ENCODE measurements at places on chromosomes 2 and 18. TPM values are rescaled to one million over a fixed set of nuclear protein-coding genes. Genes with fewer than 3 reads are reported as not detected.

- H3K27me3 ChIP-seq: no peaks in the 10 kb centered on the region
- H3K4me1 ChIP-seq: no peaks in the 10 kb centered on the region
- no peaks in the 10 kb centered on the region for H3K36me3 ChIP-seq
- no peak overlapping the region for H3K4me3 ChIP-seq
- H3K27ac ChIP-seq: no peak overlapping the region
Measured at GRCh38 chr2:8352296-8352695, 329.6 kb upstream of the ID2 start.

- no peak for DNase-seq
- peaks cover 3% of the 10 kb centered on the region for H3K4me1 ChIP-seq
- no peaks in the 10 kb centered on the region for H3K27me3 ChIP-seq
Measured at GRCh38 chr2:12534646-12535263, 182.0 kb upstream of the TRIB2 start.

- H3K4me3 ChIP-seq: no peak overlapping the region
- no peak for DNase-seq
- no peaks in the 10 kb centered on the region for H3K4me1 ChIP-seq
- no peak overlapping the region for H3K27ac ChIP-seq
Measured at GRCh38 chr2:225276207-225276606, 123.3 kb upstream of the NYAP2 start.

- H3K4me1 ChIP-seq: no peaks in the 10 kb centered on the region
- H3K36me3 ChIP-seq: no peaks in the 10 kb centered on the region
- H3K4me3 ChIP-seq: no peak overlapping the region
Measured at GRCh38 chr2:111035830-111036441, 84.8 kb upstream of the BCL2L11 start.

DNA sequence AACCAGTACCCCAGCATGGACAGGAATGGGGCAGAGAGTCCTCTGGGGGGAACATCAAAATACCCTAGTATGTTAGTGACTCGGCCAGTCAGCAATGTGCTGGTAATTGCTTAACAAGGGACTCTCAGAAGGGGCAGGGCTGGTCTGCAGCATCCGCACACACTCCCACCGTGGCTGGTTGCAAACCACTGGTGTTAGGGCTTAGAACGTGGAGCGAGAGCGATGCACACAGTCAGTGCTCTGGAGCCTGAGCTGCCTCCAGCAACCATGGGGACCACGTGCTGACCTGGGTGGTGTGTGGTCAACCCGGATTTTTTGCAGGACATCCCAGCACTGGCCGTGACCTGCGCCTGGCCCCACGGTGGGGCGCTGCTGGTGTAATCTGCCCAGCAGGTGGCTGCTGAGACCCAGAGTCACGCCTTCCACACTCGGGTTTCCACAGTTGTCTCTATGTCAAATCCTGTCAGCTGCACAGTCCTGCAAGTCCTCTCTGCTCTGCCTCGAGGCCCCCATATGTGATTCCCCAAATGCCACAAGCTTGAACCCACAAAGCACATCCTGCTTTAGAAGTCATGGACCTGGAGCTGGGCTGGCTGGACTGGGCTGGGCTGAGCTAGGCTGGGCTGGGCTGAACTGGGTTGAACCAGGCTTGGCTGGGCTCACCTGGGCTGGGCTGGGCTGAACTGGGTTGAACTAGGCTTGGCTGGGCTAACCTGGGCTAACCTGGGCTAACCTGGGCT lies 50.6 kb upstream of the GPC1 start:
- H3K4me1 ChIP-seq: peaks cover 5% of the 10 kb centered on the region
- no peaks in the 10 kb centered on the region for H3K27me3 ChIP-seq
- peak; percentile 20 for DNase-seq
- H3K27ac ChIP-seq: no peak overlapping the region
- no peak overlapping the region for H3K4me3 ChIP-seq

DNA sequence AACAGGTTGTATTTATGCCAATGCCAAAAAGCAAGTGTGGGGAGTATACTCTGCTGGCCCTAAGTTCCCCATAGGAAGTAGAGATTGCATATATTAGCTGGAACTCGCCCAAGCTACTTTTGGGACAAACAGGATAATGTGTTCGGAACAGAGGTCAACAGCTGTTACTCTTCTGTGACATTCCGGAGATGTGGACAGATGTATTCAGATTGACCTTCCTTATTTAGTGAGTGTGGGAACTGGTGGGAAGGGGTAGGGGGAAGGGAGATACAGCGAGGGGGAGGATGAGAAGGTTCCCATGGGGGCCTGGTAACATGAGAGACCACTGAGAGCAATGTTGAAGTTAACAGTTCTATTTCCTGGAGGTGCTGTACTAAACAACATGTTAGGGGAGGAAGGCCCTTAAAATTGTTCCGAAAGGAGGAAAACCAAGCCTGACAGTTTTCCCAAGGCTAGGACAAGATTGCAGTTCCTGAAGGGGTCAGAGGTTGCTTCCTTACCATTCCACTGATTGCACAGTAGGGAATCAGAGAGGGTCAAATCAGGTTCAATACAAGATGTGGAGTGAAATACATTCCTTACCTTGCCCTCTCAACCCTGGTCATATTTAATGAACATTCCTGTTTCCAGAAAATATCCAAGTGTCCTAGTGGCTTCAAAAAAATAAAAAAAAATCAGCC lies 14.3 kb upstream of the CD28 start:
- H3K4me3 ChIP-seq: no peak overlapping the region
- no peaks in the 10 kb centered on the region for H3K36me3 ChIP-seq
- no peak overlapping the region for H3K27ac ChIP-seq
- no peak for DNase-seq
- H3K4me1 ChIP-seq: no peaks in the 10 kb centered on the region

DNA sequence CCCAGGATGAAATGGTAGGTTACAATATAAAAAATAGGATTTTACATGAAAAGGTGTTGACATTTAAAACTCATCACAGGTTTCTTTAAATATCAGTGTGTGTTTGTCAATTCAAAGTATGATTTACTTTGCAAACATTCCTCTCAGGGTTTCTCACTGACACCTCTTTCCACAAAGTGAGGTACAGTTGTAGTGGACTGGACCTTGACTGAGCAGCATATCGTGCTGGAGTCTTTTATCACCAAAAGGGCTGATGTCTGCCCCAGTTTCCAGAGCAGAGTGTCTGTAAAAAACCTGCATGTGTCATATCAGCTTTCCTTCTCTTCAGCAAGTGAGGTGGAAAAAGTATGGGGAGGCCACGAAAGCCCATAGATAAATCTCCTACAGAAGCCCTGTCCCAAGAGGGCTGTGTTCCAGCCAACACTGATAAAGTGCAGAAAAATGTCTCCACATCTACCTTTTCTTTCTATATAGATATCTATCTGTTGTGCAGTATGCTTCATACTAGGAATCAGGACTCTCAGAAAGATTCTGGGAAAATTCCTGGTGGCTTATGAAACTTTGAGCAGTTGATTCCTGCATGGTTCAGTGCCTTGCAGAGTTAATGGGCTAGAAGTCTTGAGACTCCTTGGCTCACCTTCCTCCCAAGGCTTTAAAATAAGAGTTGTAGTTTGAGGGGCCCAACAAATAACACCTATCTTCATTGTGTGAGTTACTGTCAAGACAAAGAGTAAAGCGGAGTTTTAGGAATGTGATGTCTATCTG lies 6.9 kb downstream of the ACYP2 start:
- no peaks in the 10 kb centered on the region for H3K4me1 ChIP-seq
- no peak overlapping the region for H3K27ac ChIP-seq
- H3K36me3 ChIP-seq: no peaks in the 10 kb centered on the region
- H3K4me3 ChIP-seq: no peak overlapping the region
- H3K27me3 ChIP-seq: no peaks in the 10 kb centered on the region

GRCh38 chr2:53913721-53914120 lies 54.0 kb upstream of the GPR75 start:
- no peaks in the 10 kb centered on the region for H3K4me1 ChIP-seq
- H3K27ac ChIP-seq: no peak overlapping the region
- no peak for DNase-seq
- H3K36me3 ChIP-seq: no peaks in the 10 kb centered on the region
- H3K27me3 ChIP-seq: no peaks in the 10 kb centered on the region

DNA sequence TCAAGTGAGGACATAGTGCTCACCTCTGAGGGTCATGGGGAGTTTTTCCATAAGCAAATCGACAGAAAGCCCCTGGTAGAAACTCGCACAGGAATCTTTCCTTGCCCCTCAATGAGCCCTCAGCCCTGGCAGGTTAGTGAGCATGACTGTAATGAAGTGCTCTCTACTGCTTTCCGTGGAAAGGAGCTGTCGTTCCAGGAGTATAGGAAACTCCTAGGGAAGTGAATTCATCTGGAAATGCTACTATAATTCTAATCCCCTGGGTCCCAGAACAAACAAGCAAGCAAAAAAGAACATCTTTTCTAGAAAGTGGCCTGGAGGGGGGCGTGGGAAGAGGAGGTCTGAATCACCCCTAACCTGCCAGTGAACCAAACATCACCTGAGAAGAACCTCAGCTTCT lies 18.1 kb downstream of the BCL2L11 start:
- no peak overlapping the region for H3K27ac ChIP-seq
- peaks cover 2% of the 10 kb centered on the region for H3K4me1 ChIP-seq
- H3K4me3 ChIP-seq: no peak overlapping the region
- no peaks in the 10 kb centered on the region for H3K36me3 ChIP-seq

DNA sequence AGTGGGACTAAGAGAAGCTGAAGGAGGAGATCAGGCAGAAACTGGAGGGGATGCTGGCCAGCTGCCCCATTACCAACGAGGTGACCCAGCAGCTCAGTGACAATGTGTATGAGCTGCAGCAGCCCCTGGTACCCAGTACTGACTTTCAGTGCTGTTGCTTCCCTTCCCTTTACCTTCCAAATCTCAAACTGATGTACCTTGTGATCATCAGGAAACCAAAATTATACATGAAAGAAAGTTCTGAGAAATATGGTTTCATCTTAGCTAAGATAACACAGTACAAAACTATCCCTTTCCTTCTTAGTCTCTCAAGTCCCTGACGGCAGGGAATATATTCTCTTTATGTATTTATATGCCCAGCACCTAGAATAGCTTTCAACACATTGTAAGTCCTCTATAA lies 52.3 kb upstream of the CERS6 start:
- H3K27ac ChIP-seq: no peak overlapping the region
- H3K36me3 ChIP-seq: no peaks in the 10 kb centered on the region
- H3K4me3 ChIP-seq: no peak overlapping the region
- H3K27me3 ChIP-seq: no peaks in the 10 kb centered on the region

GRCh38 chr2:105241443-105241842 lies at the start of gene GPR45:
GPR45 (plus strand) TSS chr2:105241743; CDS start chr2:105241859, 116 bp downstream.
- H3K36me3 ChIP-seq: no peaks in the 10 kb centered on the region
- H3K4me1 ChIP-seq: no peaks in the 10 kb centered on the region
- no peak within 1 kb of the TSS for H3K27ac ChIP-seq

GRCh38 chr2:60353406-60353800 lies 200.1 kb downstream of the BCL11A start:
- no peak for DNase-seq
- H3K4me3 ChIP-seq: no peak overlapping the region
- no peak overlapping the region for H3K27ac ChIP-seq
- H3K4me1 ChIP-seq: no peaks in the 10 kb centered on the region
- H3K27me3 ChIP-seq: no peaks in the 10 kb centered on the region

GRCh38 chr18:44716697-44717163 lies 36.0 kb downstream of the SETBP1 start:
- no peak for DNase-seq
- H3K27me3 ChIP-seq: no peaks in the 10 kb centered on the region
- no peaks in the 10 kb centered on the region for H3K36me3 ChIP-seq
- no peak overlapping the region for H3K27ac ChIP-seq
- H3K4me3 ChIP-seq: no peak overlapping the region

DNA sequence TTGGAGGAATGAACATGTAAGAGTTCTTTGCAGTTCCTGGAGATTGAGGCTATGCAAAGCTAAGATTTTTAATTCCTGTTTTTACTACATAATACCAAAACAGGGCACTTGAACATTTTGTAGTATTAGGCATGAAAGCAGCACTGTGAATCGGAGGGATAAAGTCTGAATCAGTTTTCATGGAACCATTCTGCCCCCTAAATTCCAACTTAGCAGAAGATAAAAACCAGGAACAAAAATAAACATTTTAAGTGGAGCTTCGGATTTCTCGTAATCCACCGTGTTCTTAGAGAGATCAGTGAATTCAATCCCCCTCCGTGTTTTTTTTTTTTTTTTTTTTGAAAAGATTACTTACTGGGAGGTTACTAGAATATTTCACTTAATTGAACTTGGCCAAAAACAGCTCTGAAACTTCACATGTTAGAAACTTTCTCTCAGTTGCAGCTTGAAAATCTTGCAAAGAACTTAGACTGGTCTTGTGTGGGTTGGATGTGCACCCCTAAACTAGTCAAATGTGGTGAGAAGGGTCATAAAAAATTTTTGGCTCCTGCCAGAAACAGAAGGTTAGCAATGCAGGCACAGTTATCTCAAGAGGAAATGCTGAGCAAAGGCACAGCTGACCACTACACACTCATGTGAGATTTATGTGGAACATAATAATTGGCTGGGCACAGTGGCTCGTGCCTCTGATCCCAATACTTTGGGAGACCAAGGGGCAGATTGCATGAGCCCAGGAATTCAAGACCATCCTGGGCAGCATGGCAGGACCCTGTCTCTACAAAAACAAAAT lies 145.4 kb upstream of the RNF152 start:
- H3K36me3 ChIP-seq: no peaks in the 10 kb centered on the region
- no peak overlapping the region for H3K27ac ChIP-seq
- DNase-seq: no peak
- no peak overlapping the region for H3K4me3 ChIP-seq

DNA sequence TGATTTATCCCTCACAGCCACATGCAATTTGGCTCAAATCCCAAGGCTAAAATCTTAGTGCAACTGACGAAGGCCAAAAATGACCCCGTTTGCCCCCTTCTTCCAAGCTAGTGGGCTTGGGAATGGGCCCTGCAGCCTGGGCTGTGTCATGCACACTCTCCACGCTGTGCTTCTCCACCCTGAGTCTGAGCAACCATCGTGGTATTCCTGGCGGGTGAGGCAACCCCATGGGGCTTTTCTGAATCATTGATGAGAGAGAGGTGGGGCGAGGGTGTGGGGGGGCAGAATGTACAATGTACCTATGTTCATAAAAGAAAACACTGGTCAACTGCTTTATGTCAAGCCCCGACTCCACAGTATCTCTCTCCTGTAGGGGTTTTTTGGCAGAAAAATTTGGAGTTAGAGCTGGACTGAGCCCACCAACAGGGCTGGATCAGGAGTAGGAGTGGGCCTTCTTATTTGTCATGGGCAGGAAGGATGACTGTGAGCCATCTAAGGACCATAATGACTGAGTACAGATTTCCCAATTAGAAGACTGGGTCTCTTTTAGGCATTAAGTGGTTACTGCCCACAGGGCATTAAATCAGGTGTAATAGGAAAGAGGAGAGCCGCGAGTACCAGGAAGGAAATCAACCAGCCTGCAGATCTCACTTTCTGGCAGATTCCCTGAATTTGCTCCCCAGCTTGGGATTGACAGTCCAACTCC lies 8.9 kb downstream of the SULT1C2 start:
- no peaks in the 10 kb centered on the region for H3K4me1 ChIP-seq
- no peak for DNase-seq
- H3K36me3 ChIP-seq: no peaks in the 10 kb centered on the region

- H3K4me3 ChIP-seq: no peak overlapping the region
- H3K4me1 ChIP-seq: no peaks in the 10 kb centered on the region
- DNase-seq: no peak
- no peak overlapping the region for H3K27ac ChIP-seq
- no peaks in the 10 kb centered on the region for H3K36me3 ChIP-seq
Measured at GRCh38 chr2:180625006-180625844, 355.2 kb upstream of the UBE2E3 start.

Gene ZNF385B
- total RNA-seq: 7.5 TPM

Gene MEIS1
- total RNA-seq: 163 TPM

Gene LIMS2
- total RNA-seq: 70.4 TPM

Gene SOCS6
- 9.8 TPM for total RNA-seq

Gene PSME4
- 32.3 TPM for total RNA-seq

Gene AOX1
- 100 TPM for total RNA-seq

Gene FLACC1
- total RNA-seq: 0.37 TPM

Gene KIAA2012
- total RNA-seq: not detected

Gene DPYSL5
- total RNA-seq: 0.35 TPM

All from ovary (tissue), 10 donors.